Dermis microvascular lymphatic vessel endothelial cell (primary cell): ENCODE measurements at places on chromosomes 11 and 22. TPM values are rescaled to one million over a fixed set of nuclear protein-coding genes. Genes with fewer than 3 reads are reported as not detected.

Gene BTG4
- total RNA-seq, result not detected in 2 replicates

Gene LIF
- 0.25 and 0.26 TPM in 2 replicates for total RNA-seq

Gene GAL3ST1
- total RNA-seq, result 0.13 TPM in 1 of 2 replicates, not detected in the other

DNA sequence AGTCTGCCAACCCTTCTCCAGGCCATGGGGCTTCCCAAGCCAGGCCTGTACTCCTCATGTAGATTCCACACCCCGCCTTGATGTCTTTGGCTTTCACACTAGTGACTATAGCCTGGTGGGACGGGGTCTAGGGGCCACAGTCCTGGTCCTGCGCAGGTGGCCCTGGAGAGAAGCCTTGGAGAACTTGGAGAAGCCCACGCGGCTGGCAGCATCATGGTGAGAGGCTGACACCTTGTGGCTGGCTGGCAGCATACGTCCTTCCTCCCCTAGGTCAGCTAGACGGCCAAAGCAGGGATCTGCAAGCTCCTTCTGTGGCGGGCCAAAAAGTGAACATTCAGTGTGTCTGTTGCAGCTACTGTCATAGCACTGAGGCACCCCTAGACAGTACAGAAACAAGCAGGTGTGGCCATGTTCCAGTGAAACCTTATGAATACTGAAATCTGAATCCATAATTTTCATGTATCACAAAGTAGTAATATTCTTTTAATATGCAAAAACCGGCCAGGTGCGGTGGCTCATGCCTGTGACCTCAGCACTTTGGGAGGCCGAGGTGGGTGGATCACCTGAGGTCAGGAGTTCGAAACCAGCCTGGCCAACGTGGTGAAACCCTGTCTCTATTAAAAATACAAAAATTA is 42.0 kb downstream of the FAM83F start:
- peak; percentile 82 for DNase-seq

DNA sequence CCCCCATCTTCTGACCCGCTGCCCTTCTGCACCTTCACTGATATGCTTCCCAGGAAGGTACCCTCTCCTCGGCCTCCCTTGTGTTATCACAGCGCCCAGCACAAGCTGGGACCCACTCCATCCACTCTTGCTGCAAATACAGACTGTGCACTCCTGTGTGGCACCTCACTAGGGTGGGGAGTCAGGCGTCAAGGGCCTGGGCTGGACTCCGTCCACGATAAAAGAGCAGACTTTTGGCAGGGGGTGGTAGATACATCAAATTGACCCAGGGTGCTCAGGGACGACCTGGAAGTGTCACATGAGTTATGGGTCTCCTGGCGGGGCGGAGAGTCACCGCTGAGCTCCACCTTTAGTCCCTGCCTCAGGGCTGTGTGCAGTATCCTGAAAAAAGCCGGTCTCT is 908 bp downstream of the TRPM5 start:
- DNase-seq, result no peak

DNA sequence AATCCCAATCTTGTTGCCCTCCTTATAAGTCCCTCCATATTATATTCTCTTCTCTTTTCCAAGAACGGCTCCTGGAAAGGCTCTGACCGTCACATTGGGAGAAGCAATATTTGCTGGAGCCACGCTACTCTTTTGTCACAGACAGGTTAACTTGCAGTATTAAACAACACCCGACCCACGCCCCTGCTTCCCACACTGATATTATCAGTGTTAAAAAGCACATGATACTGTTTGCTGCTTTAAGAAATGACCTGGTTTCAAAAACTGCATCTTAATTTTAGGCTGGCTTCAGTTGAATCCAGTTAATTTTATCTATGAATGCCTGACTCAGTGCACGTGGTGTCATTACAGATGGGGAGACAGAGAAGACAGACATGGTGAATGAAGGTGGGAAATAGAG is 3.1 kb downstream of the FLI1 start:
- no peak for DNase-seq

DNA sequence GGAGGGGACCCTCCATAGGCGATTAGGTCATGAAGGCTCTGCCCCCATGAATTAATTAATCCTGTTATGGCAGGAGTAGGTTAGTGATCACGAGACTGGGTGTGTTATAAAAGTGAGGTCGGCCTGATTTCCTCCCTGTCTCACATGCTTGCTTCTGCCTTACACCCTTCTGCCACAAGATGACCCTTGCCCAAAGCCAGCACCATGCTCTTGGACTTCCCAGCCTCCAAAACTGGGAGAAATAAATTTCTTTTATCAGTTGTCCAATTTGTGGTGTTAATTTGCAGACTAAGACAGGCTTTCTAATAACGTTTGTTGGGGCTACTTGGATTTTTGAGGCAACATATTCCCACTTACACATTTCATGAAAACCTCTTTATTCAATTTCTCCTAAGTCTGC is 23.4 kb upstream of the ALDH3B2 start:
- no peak for DNase-seq

DNA sequence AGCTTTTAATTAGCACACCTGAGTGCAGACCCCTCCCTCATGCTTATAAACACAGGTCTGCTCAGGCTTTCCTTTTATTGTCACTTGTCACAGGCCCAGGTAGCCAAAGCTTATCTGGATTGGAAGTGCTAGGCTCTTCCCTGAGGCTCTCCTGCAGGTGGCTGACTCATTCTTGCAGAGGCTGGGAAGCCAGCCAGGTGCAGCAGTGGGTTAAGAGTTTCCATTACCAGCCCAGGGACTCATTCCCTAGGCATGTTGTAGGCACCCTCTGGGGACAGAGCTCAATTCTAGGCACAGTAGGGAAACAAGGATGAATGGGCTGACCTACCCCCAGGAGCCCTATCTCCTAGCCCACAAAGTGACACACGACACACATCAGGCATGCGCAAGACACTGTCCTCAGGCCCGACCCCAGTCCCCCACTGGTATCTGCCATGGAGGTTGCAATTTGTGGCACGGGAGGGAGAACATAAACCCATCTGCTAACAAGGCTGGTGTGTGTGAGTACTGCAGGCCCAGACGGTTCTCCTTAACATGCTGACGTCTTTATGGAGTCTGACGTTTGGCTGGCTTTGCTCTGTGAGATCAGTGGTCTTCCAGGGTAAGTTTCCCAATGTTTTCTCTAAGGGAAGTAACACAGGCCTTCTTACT is 94.2 kb downstream of the ABTB2 start:
- no peak for DNase-seq

GRCh38 chr11:76241243-76242000 is 35.1 kb upstream of the WNT11 start:
- no peak for DNase-seq

DNA sequence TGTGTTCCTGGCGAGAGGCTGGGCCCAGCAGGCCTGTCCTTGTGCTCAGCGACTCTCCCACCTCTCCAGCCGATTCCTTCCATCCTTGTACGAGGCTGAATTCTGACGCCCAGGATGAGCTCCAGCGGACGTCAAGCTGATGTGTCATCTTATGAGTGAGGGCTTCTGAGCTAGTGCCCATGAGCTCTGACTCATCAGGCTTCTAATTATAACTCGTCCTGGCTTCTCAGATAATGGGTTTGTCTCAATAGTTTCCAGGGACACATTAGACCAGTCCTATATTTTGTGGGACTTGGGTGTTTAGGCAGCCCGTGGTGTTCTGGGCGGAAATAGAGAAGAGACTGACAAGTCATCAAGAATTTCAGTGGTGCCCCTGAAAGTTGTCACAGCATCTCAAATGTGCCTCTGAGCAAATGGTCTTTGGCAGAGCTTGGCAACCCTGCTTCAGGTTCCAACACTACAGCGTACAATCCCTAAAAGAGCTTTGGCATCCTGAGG is 108.2 kb upstream of the CD44 start:
- no peak for DNase-seq

GRCh38 chr22:37558815-37559214 is 1.5 kb upstream of the CDC42EP1 start:
- DNase-seq, result no peak
